A549 treated with Hydrocortisone at 1 μM for 4 hours (cell line): ENCODE measurements at places on chromosomes 3 and 15. TPM values are rescaled to one million over a fixed set of nuclear protein-coding genes. Genes with fewer than 3 reads are reported as not detected.

Gene DNASE1L3
- total RNA-seq = 0.22 to 0.31 TPM in 2 of 5 replicates, not detected in the others

Gene NEDD4
- total RNA-seq = 74.5 to 125 TPM (median 88.6 TPM) in 5 replicates

Gene STX19
- total RNA-seq = 0.07 to 0.11 TPM in 2 of 5 replicates, not detected in the others

Gene CCDC80
- total RNA-seq = 39.4 to 77.3 TPM (median 60.3 TPM) in 5 replicates

Gene FILIP1L
- total RNA-seq = 0.14 to 0.29 TPM (median 0.21 TPM) in 5 replicates

Gene PRSS50
- not detected in 5 replicates for total RNA-seq

Gene CCK
- total RNA-seq = 1.3 to 2.3 TPM (median 1.9 TPM) in 5 replicates

Gene PIK3R4
- total RNA-seq = 13.5 to 18.8 TPM (median 16.3 TPM) in 5 replicates

Gene SAMMSON
- not detected in 5 replicates for total RNA-seq

Gene CHCHD6
- total RNA-seq = 16.5 to 20.1 TPM (median 19.8 TPM) in 5 replicates

Gene FBLN2
- 1.8 to 3.3 TPM (median 2.5 TPM) in 5 replicates for total RNA-seq

Gene FLNB
- total RNA-seq = 333 to 430 TPM (median 360 TPM) in 5 replicates

Gene CA12
- total RNA-seq = 166 to 192 TPM (median 183 TPM) in 5 replicates

Gene ACOX2
- 6.0 to 9.8 TPM (median 8.0 TPM) in 5 replicates for total RNA-seq

Gene FAM131A
- 9.8 to 12.5 TPM (median 11.2 TPM) in 5 replicates for total RNA-seq

Gene GNB5
- total RNA-seq = 44.0 to 57.5 TPM (median 47.6 TPM) in 5 replicates

Gene SMCO1
- total RNA-seq = not detected in 5 replicates

Gene GOLGA8S
- total RNA-seq = 0.08 to 0.22 TPM (median 0.14 TPM) in 5 replicates

Gene PLCB2
- 0.67 to 1.1 TPM (median 0.85 TPM) in 5 replicates for total RNA-seq

Gene LRRC28
- 12.9 to 15.9 TPM (median 13.9 TPM) in 5 replicates for total RNA-seq

Gene LSMEM2
- 0.07 to 0.10 TPM in 2 of 5 replicates, not detected in the others for total RNA-seq

Gene CELF6
- total RNA-seq = 0.10 to 0.20 TPM (median 0.13 TPM) in 5 replicates

Gene ABHD17C
- 26.5 to 29.9 TPM (median 27.4 TPM) in 5 replicates for total RNA-seq

Gene PRTG
- 8.3 to 11.1 TPM (median 10.2 TPM) in 5 replicates for total RNA-seq

Gene CLEC3B
- 0.13 to 0.31 TPM (median 0.20 TPM) in 4 of 5 replicates, not detected in the other for total RNA-seq

Gene ZDHHC19
- total RNA-seq = 0.17 to 0.35 TPM (median 0.31 TPM) in 3 of 5 replicates, not detected in the others

Gene CCDC54
- total RNA-seq = not detected in 5 replicates

Gene LMLN
- 1.9 to 2.6 TPM (median 2.2 TPM) in 5 replicates for total RNA-seq

Gene CGNL1
- 0.50 to 0.81 TPM (median 0.55 TPM) in 5 replicates for total RNA-seq

Gene CEMIP
- 1.0 to 1.6 TPM (median 1.2 TPM) in 5 replicates for total RNA-seq

Gene KIF9
- total RNA-seq = 13.3 to 23.6 TPM (median 19.9 TPM) in 5 replicates

Gene GUCA1C
- total RNA-seq = not detected in 5 replicates

Gene LRRC49
- total RNA-seq = 3.8 to 5.3 TPM (median 5.0 TPM) in 5 replicates

Gene CPA3
- not detected in 5 replicates for total RNA-seq

Gene DNAH12
- total RNA-seq = 0.01 to 0.10 TPM (median 0.05 TPM) in 5 replicates

Gene NKIRAS1
- 9.6 to 15.0 TPM (median 10.5 TPM) in 5 replicates for total RNA-seq
